Naive B cell (primary cell): ENCODE measurements at places on chromosomes 1 and 21. TPM values are rescaled to one million over a fixed set of nuclear protein-coding genes. Genes with fewer than 3 reads are reported as not detected.

The HTR6 gene
- not detected for polyA plus RNA-seq

The ADGRB2 gene
- not detected for polyA plus RNA-seq

The OLFML2B gene
- not detected for polyA plus RNA-seq

The FOXD2 gene
- 0.05 TPM for polyA plus RNA-seq

The SMPDL3B gene
- polyA plus RNA-seq, result not detected

The SLC30A2 gene
- not detected for polyA plus RNA-seq

The ATP6V1G3 gene
- polyA plus RNA-seq, result not detected

The SON gene
- 639 TPM for polyA plus RNA-seq

The CELA2A gene
- not detected for polyA plus RNA-seq

The CASQ2 gene
- not detected for polyA plus RNA-seq

The SLC44A3 gene
- polyA plus RNA-seq, result not detected

The SPATA45 gene
- not detected for polyA plus RNA-seq

The PAX7 gene
- polyA plus RNA-seq, result not detected

The DIO1 gene
- polyA plus RNA-seq, result not detected

The PAQR6 gene
- polyA plus RNA-seq, result not detected

The MYOM3 gene
- polyA plus RNA-seq, result not detected

The COL9A2 gene
- 4.5 TPM for polyA plus RNA-seq

The WLS gene
- not detected for polyA plus RNA-seq

The ZBTB8B gene
- not detected for polyA plus RNA-seq

The DR1 gene
- polyA plus RNA-seq, result 61.4 TPM

The VAV3 gene
- polyA plus RNA-seq, result 39.7 TPM

The CELF3 gene
- not detected for polyA plus RNA-seq
